CD8-positive, alpha-beta memory T cell (primary cell): ENCODE measurements at places on chromosomes 6 and 20.

DNA sequence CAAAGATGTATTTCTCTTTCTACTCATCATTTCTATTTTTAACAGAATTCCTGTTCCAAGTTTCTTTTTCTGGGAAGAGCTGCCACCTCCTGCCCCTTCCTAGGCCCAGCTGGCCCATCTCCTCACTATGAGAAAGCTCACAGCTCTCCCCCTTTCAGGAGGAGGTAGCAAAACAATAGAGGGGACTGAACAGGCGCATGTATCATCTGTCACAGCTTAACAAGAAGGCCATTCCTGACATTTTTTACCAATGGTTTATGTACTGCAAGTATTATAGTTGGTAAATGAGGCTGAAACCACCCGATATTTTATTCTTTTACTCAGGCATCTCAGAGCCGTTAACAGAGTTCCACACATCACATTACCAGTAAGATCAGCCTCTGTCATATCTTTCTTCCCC, 103.7 kb upstream of the MTHFD1L start:
- no peak overlapping the region for H3K27ac ChIP-seq
- DNase-seq: no peak
- H3K36me3 ChIP-seq: no peaks in the 10 kb centered on the region
- no peaks in the 10 kb centered on the region for H3K27me3 ChIP-seq

- no peak overlapping the region for H3K27ac ChIP-seq
- H3K4me1 ChIP-seq: no peaks in the 10 kb centered on the region
- no peak overlapping the region for H3K4me3 ChIP-seq
- no peaks in the 10 kb centered on the region for H3K27me3 ChIP-seq
- no peaks in the 10 kb centered on the region for H3K36me3 ChIP-seq
Measured at GRCh38 chr20:54468082-54468481, 7.3 kb upstream of the DOK5 start.

GRCh38 chr6:137001977-137002302, 42.8 kb downstream of the IL20RA start:
- no peaks in the 10 kb centered on the region for H3K4me1 ChIP-seq
- H3K36me3 ChIP-seq: no peaks in the 10 kb centered on the region
- no peak for DNase-seq
- no peak overlapping the region for H3K27ac ChIP-seq
- peaks cover 5% of the 10 kb centered on the region for H3K27me3 ChIP-seq

- no peaks in the 10 kb centered on the region for H3K4me1 ChIP-seq
- H3K4me3 ChIP-seq: no peak overlapping the region
- no peak overlapping the region for H3K27ac ChIP-seq
- no peaks in the 10 kb centered on the region for H3K27me3 ChIP-seq
- no peaks in the 10 kb centered on the region for H3K36me3 ChIP-seq
Measured at GRCh38 chr6:44696099-44696498, 308.6 kb downstream of the CDC5L start.

DNA sequence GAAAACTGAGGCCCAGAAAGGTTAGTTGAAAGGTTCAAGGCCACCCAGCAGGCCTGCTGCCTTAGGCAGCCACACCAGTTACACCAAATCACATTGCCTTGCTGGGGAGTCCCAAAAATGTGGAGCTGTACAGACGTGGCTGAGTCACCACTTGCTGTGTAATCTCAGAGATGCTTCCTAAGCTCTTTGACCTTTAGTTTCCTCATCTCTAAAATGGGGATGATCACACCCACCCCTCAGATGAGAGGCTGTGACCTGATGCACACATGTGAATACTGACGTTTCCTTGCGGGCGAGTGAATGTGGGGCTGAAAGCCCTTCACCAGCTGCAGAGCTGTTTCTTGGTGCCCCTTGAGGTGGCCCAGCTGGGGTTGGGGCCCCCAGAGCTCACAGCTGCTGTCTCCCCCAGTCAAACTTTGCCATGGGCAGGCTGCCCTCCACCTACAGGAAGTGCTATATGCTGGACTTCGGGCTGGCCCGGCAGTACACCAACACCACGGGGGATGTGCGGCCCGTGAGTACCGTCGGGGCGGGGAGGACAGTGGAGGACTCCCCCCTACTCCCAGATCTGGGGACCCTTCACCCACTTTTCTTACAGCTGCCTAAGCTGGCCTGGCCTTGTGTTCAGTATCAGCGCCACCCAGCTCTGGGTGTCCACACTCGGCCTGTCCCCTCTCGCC, 11.0 kb downstream of the TTBK1 start:
- no peaks in the 10 kb centered on the region for H3K36me3 ChIP-seq
- DNase-seq: no peak
- no peak overlapping the region for H3K27ac ChIP-seq
- no peaks in the 10 kb centered on the region for H3K4me1 ChIP-seq

DNA sequence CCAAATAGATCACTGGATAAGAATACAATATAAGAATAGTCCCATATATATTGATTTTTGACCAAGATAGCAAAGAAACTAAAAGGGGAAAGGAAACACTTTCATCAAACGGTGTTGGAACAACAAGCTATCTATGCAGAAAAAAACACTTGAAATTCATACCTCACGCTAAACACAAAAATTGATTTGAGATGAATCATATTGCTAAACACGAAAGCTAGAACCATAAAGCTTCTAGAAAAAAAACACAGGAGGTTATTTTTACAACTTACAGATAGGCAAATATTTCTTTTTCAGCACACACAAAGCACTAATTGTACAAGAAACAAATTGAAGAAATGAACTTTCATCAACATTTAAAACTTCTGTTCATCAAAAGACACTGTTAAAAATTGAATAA, 36.7 kb upstream of the TMEM14A start:
- H3K27ac ChIP-seq: no peak overlapping the region
- no peaks in the 10 kb centered on the region for H3K27me3 ChIP-seq
- no peaks in the 10 kb centered on the region for H3K4me1 ChIP-seq
- DNase-seq: no peak

DNA sequence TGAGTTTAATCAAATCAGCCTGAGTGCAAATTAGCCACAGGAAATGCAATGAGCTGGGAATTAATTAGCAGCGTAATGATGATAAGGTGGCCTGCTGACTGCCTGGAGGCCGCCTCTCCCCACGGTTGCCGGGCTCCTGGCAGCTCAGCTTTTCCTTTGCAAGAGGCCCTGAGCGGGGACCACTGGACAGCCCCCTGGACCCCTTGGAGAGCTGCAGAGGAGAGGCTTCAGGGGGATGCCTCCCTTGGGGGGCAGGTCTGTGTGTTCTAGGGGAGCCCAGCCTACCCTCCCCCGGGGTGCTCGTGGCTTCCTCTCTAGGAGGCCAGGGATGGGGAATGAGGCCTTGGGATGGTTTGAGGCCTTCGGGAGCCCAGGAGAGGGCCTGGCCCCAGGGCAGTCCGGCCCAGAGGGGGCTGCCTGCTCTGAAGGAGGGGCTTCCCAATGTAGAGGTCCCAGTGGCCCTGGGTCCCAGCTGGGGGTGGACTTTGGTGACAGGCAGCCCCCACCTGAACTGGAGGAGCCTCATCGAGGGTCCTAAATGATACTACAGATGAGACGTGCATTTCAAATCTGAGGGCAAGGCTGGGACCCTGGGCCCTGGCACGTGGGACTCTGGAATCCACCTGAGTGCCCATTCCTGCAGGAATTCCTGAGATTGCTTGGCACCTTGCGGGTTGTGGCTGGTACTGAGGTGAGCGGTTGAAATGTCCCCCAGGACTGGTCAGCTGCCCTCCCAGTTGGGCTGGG, 66.4 kb upstream of the BHLHE23 start:
- no peak for DNase-seq
- peaks cover 9% of the 10 kb centered on the region for H3K27me3 ChIP-seq
- no peaks in the 10 kb centered on the region for H3K4me1 ChIP-seq
- H3K4me3 ChIP-seq: no peak overlapping the region

GRCh38 chr6:34223381-34223955, 13.2 kb upstream of the HMGA1 start:
- no peaks in the 10 kb centered on the region for H3K36me3 ChIP-seq
- peaks cover 15% of the 10 kb centered on the region for H3K4me1 ChIP-seq
- peak overlapping the region; percentile 33 for H3K27ac ChIP-seq
